ENCODE measurements at places on chromosomes 7 and 10.

- DNase-seq: no peak
Measured at GRCh38 chr10:121511943-121512342, 86.3 kb downstream of the FGFR2 start.

GRCh38 chr7:73329861-73330581 lies 2.1 kb downstream of the FKBP6 start:
- DNase-seq: no peak

GRCh38 chr10:114087255-114087654 lies 43.6 kb downstream of the ADRB1 start:
- DNase-seq: no peak

DNA sequence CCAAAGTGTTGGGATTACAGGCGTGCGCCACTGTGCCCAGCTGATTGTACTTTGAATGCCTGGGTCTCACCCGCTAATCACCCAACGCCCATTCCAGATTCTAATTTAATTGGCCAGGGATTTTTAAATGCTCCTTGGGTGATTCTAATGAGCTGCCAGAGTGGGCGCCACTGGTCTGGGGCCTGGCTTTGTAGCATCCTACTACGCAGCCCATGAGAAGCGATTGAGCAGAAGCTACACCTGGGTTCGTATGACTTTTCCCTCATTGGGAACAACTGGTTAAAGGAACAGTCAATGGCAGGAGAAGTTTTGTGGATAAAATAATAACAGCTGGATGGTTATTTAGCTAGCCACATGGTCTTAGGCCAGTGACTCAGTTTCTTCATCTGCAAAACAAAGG lies 108.0 kb downstream of the SPAG6 start:
- no peak for DNase-seq

DNA sequence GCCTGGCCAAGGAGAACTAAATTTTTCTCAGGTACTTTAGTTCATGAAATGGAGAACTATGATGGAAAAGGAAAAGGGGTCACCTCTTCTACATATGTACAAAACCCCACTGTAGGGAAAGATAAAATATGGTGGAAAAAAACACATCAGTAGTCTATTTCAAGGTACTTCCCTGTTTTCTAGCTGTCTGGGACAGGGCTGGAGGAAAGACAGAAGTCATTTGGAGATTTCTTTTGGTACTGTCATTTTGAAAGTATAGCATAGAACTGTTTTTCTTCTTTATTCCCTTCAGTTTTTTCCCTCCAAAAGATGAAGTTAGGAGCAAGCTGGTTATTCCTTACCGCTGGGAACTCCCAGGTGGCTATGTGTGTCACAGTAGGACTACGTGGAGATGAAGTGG lies 196.1 kb downstream of the DOCK4 start:
- no peak for DNase-seq

DNA sequence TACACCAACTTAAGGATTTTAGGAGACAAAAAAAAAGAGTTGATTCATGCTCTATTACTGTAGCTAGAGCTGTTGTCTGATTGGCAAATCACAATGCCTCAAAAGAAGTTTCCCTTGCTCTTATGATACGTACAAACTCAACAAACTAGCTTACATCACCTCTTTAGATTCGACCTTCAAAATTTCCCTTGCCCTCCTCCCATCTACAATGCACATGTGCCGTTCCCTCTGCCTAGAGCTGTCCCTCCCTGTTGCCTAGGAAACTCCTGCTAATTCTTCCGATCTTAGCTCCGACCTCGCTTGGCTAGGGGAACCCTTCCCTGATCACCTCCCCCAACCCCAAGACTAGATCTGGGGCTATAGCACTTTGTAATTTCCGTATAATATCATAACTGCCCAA lies 55.4 kb downstream of the MAP3K8 start:
- no peak for DNase-seq

DNA sequence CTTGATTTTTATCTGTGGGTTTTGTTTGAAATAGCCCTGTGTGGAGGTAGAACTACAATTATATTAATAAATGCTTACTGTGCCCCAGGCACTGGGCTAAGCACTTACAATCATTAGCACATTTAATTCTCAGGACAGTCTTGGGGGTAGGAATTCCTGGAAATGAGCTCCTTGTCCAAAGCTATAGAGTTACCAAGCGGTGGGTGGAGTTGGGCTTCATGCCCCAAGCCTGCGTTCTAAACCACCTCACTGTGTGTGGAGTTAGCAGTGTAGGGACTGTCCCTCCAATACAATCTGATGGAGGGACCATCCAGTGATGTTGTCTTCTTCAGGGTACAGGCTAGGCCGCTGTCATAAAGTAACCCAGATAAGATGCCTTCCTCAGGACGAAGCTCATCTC lies 49.7 kb downstream of the PALD1 start:
- no peak for DNase-seq

GRCh38 chr10:43225787-43226153 lies 41.1 kb downstream of the RASGEF1A start:
- no peak for DNase-seq

DNA sequence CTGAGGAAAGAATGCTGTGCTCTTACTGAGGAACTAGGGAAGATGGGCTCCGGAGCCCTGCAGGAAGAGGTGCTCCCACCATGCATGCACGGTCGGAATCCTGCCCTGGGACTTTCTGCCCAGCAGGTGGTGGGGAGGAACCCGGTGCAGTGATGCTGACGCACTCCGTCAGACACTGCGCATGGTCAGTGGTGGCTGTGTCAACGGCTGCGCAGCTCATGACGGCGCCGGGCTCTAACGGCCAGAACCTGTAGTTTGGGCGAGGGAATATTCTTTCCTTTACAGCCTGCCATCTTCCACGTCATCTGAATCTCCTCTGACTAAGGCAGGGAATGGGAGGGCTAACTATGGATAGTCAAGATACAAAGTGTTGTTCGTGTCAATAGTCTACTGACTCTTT lies 189.2 kb upstream of the MGMT start:
- DNase-seq: no peak

DNA sequence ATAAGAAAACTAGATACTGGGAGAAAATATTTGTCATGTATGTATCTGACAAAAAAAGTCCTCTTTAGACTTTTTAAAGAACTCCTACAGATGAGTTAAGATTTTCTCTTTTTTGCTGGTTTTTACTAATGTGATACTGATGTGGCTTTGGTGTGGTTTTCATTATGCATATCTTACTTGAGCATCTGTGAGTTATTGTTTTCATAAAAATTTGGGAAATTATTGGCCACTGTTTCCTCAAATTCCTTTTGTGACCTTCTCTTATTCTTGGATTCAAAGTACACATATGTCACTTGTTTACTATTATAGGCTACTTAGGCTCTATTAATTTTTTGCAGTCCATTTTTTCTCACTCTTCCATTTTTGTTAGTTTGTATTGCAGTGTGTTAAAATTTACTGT lies 89.0 kb downstream of the PPP1R9A start:
- DNase-seq: no peak

GRCh38 chr7:87199700-87200450 lies 19.7 kb downstream of the TMEM243 start:
- DNase-seq: no peak

DNA sequence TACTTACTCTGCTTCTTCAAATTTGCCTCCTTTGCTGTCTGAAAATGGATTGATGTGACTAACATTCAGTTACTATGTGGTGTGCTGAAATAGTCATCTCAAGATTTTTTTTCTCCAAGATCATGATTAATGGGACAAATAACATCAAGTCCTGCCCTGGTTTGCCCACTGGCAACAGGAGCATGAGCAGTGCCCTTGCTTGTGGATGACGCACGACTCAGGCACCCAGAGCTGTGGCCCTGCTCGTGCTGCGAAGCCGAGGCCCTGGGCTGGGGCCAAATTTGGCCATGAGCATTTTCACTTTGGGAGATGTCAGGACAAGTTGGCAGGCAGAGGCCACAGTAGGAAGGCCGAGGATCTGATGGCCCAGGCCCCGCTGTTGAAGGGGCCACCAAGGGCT lies 239.8 kb upstream of the IGFBP3 start:
- DNase-seq: no peak

GRCh38 chr7:151614019-151614418 lies 94.3 kb upstream of the RHEB start:
- no peak for DNase-seq

DNA sequence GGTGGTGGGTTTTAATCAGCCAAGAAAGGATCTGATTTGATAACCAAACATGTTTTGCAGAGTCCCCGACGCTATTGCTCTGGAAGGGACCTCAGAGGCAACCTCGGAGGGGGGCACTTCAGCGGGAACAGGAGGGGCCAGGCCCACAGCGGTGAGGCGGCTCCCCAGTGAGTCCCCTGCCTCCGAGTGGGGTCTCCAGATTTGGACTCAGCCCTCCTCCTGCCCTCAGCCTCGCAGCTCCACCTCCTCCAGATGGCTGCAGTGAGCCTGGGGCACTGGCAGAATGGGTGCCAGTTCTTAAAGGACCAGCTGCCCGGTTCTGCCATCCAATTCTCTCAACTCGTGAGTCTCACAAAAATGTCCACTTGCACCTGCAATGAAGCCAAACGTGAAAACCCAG lies 61.0 kb upstream of the NANOS1 start:
- DNase-seq: no peak

DNA sequence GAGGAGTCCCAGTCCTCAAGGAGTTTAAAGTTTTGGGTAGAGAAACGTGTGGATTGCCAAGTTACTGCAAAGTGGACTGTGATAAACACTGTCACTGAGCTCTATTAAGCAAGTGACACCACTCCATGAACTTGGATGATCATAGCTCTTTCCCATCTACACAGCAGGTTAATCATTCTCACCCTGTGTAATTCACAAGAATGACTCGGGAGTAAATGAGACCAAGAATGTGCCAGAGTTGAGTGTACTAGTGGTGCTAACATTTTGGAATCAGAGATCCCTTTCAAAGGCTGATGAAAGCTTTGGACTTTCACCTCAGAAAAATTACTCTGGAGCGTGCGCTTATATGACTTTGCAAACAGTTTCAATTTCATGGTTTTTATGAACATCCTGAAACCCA lies 80.8 kb downstream of the RBM20 start:
- no peak for DNase-seq

DNA sequence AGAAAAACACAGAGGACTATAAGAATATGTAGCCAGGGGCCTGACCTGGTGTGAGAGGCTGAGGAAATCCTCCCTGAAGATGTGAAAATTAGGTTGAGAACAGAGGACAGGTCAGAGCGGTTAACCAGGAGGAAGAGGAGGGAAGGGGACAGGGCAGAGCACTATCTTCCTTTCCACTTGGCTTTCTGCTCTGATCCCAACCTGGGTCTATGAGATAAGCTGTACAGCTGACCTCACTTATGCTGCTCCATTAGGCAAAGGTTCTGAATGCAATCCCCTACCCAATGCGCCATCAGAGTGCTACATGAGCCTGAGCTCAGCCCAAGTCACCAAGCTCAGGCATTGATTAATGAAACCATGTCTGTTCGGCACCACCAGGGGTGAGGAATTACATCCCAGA lies 10.5 kb downstream of the LIPA start:
- no peak for DNase-seq

DNA sequence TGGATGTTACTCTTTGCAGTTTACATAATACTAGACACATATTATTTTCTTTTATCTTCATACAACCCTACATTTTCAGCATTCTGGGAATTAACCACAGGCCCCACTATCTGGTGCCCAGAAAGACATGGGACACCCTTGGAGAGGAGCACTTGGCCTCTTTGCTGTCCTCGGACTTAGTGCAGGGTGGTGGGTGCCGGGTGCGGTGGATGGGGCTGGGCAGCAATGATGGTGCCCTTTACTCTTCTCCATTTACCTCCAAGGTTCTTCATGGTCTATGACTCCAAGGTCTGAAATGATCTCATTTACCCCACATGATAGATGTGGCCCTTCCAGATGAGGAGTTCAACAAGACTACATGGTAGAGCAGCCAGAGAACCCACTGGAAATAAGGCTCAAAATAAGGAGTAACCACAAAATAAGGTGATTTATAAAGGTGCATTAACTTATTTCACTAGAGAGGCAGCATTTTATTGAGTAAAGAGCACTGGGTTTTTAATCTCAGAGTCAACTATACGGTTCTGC lies 56.2 kb upstream of the IGFBP3 start:
- no peak for DNase-seq

- DNase-seq: no peak
Measured at GRCh38 chr10:126844406-126844805, 60.8 kb upstream of the DOCK1 start.

DNA sequence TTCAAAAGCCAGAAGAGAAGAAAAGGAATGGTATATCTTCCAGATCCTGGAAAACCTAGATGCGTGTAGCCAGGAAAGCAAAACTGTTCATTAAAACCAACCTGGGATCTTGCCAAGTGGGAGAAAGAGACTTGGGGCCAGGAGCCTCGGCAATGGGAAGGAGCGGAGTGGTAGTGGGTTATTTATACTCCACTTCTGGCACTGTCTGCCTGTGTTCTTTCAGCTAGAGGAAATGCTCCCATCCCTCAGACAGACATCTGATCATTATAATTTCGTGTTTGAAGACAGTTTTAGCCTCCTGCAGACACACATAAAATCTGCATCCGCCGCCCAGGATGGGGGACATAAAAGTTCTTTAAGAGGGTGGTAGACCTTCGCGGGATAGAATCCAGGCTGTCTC lies 421.6 kb downstream of the RPS24 start:
- DNase-seq: no peak

DNA sequence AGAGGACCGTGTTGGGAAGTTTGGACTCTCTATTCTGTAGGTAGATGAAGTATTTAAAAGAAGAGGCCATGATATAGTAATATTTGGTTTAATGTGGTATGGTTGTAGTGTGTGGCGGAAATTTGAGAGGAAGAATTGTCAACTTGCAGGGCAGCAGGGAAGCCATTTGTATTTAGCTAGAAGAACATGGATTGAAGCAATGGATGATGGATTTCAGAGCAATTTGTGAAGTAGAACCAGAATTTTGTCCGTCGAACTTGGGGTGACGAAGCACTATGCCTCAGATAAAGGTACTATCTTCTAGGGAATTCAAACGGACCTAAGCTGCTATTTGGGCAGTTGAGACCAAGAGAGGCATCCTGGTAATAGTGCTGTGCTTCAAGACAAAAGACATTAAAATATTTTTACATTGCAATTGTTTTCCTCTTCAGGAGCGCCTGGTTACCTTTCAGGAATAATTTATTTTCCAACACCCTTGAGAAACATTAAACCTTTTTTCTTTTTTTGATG lies 615 bp upstream of the WBP1L start:
- DNase-seq: no peak

DNA sequence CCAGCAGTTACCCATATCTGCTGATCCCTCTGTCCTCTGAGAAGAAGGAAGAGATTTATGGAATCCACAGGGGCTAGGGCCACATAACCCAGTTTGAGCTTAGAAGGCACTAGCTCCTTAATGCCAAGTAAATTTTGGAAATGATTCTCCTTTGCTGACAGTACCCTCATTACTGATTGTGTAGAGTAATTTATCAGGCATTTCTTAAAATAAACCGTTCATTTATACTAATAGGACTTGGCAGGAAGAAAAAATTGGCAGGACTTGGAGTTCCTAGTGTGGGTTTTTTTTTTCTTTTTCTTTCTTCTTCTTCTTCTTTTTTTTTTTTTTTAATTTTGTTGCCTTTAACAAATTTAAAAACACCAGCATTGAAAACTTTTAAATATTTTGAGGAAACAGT lies 645.7 kb downstream of the SUGCT start:
- no peak for DNase-seq

GRCh38 chr7:93036807-93037206 lies 81.0 kb downstream of the SAMD9 start:
- no peak for DNase-seq

- no peak for DNase-seq
Measured at GRCh38 chr7:16960337-16960965, 78.7 kb upstream of the AGR3 start.

GRCh38 chr10:46251857-46252847 lies 34.6 kb upstream of the ANTXRL start:
- DNase-seq: no peak
